Activated CD4-positive, alpha-beta T cell treated with anti-CD3 and anti-CD28 coated beads, Interleukin-2, Interleukin-6, amounts not matched to agents 100 ng/mL and 50 ng/mL, durations not matched to agents 16 hours and 8 hours (primary cell): ENCODE measurements at places on chromosomes 3 and 15.

DNA sequence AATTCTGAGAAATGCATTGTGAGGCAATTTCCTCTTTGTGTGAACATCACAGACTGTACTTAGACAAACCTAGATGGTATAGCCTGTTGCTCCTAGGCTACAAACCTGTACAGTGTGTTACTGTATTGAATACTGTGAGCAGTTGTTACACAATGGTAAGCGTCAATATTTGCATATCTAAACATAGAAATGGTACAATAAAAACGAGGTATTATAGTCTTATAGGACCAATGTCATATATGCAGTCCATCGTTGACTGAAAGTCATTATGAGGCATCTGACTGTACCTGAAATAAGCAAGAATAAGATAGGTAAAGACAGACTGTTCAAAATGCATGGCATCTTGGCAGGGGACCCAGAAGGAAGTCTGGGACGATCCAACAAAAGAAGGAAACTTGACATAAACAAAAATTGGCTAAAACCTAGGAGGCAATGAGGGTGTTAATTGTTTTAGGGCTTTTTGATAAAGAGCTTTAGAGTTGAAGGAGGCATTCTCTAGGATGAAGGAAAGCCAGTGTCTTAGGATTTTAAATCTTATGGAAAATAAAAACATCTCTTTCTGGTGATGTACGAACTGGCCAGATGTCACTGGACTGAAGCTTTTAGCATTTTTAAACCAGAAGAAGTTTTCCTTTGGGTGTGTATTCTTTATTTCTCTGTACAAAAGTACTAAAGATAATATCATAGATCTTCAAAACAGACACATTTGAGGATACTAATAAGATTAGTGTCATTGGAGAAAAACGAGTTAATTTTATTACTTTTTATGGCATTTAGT is 9.2 kb upstream of the SPRED1 start:
- no peak for DNase-seq

DNA sequence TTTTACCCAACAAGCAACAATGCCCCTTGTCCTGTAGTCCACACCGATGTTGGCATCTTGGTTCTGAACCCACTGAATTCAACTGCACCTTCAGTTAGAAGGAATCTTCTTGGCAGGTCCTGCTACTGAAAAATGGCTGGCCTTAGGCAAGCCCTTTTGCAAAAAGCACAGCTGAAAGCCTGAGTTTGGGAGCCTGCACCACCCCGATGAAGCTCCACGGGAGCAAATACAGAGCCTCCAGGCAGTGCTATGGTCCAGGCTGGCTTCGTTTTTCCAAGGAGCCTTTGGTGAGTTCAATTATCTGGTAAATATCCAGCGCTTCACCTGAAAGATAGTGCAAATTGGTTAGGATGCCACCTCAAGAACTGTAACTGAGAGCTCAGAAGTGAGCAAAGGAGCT is 18.1 kb downstream of the POLG start:
- no peak for DNase-seq

- DNase-seq: no peak
These were observed 32.1 kb downstream of the KIF9 start for GRCh38 chr3:47250309-47251060.

GRCh38 chr3:75171630-75172230 is 492.4 kb upstream of the FRG2C start:
- DNase-seq: no peak

GRCh38 chr15:39040861-39041260 is 476.2 kb upstream of the RASGRP1 start:
- no peak for DNase-seq

DNA sequence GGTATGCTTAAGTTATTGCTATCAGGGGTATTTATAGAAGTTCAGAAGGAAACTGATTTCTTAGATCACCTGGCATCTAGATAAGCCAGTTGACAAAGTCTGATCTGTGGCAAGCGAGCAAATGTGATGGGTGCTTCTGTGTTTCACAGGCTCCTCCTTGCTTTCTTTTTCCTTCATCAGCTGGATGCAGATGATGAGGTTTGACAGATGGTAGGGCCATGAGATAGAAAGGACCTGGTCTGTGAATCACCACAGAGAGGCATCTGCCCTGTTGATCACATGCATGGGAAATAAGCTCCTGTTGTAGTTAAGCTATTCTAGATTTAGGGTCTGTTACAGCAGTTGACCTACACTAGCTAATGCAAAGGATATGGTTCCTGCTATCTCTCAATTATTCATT is 372.0 kb downstream of the NEK10 start:
- no peak for DNase-seq

- no peak for DNase-seq
These were observed 126.8 kb upstream of the ABI3BP start for GRCh38 chr3:101120039-101120438.

DNA sequence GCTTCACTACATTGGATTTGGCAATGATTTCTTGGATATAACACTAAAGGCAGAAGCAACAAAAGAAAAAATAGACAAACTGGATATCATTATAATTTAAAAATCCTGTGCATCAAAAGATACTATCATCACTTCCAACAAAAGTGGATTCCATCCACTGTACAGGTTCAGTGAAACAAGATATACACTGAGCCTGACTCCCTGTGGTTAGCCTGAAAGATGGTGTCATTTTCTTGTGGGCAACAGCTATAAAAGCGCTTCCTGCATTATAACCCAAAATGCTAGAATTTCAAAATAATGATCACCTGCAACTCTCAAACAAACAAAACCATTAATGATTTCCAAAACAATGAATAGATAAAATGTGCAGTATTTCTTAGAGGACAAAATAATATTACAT is 39.6 kb upstream of the TBC1D23 start:
- DNase-seq: no peak

DNA sequence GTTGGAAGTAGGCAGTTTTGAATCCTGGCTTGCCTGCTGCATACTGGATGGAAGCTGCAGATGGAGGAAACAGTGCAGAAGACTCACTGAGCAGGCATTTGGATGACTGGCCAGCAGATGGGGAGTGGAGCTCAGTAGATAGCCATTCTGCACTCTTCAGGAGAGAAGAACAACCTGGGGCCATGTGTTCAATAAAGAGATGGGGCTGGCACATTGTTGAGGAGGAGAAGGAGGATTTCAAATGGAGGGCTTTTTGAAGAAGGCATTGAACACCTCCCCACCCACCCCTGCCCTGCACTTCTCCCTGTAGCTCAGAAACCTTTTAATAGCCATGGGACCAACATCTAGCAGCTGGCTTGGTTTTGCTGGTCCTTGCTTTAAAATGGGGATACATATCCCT is 109.8 kb downstream of the CACNA1D start:
- no peak for DNase-seq

- DNase-seq: no peak
These were observed 118.6 kb downstream of the SMAD6 start for GRCh38 chr15:66820481-66821176.
